Ascending aorta (tissue), 2 donors: ENCODE measurements at places on chromosomes 11 and 22. TPM values are rescaled to one million over a fixed set of nuclear protein-coding genes. Genes with fewer than 3 reads are reported as not detected.
A peak's percentile ranks its signal among the peaks of the same experiment; 100 is the strongest.

DNA sequence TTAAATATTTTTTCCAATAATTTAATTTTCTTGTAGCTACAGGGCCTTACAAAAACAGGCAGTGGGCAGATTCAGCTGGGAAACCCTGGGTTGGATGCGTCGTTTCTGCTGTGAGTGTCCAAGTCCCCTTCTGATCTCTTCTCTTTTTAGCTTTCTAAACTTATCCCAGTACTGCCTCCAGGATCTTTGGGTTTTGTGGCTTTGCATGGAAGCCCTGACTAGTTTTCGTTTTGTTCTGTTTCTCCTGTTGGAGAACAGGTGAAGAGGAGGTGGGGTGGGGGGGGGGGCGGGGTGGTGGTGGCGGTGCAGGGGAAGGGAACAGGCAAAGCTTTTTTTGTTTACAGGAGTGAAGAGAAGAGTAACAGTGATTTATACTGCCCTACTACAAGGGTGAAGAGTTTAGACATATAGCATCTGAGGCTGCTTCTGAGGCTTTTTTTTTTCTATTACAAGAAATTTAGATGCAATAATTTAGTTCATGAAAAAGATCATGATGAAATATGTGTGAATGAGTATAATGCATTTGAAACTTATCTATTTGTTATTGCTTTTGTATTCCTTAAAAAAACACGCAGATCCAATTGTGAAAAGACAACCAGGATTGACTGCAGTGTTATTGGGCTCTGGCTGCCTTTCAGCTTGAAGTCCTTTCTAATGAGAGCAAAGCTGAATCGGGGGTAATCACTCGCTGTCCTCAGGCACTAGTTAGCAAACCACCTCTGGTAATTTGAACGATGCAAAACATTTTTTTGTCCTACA lies 142.9 kb downstream of the NCAM1 start:
- no peaks in the 10 kb centered on the region for H3K36me3 ChIP-seq
- H3K27me3 ChIP-seq, result no peaks in the 10 kb centered on the region
- DNase-seq, result no peak
- H3K27ac ChIP-seq, result no peak overlapping the region
- no peaks in the 10 kb centered on the region for H3K4me1 ChIP-seq

GRCh38 chr11:2991452-2992233 lies 486 bp downstream of the NAP1L4 start:
- peak overlapping the region; percentile 71 for H3K27ac ChIP-seq
- DNase-seq, result peak; percentile 74
- H3K27me3 ChIP-seq, result no peaks in the 10 kb centered on the region
- H3K36me3 ChIP-seq, result no peaks in the 10 kb centered on the region

GRCh38 chr11:120579611-120580031 lies 68.1 kb downstream of the GRIK4 start:
- no peaks in the 10 kb centered on the region for H3K4me1 ChIP-seq
- no peak overlapping the region for H3K4me3 ChIP-seq
- H3K27ac ChIP-seq, result no peak overlapping the region
- H3K27me3 ChIP-seq, result no peaks in the 10 kb centered on the region
- no peaks in the 10 kb centered on the region for H3K36me3 ChIP-seq

SAA1 gene
- 70.4 TPM for total RNA-seq

DNA sequence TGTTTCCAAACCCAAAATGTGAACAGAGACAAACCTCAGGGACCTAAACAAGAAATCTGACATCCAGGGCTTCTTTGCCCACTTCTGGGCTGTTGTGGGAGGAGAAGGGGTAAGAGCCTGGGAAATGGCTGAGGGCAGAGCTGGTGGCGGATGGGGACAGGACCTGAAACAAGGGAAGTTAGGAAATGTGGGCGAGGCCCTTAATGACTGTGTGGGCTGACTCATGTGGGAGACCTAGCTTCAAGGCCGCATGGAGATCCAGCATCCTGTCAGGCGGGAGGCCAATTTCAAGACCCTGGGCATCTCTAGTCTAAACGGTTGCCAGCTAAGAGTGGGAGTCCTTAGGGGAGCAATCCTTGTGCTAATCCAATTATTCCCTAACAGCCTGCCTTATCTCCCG lies 2.1 kb upstream of the OAF start:
- no peak overlapping the region for H3K4me3 ChIP-seq
- H3K36me3 ChIP-seq, result no peaks in the 10 kb centered on the region
- no peak overlapping the region for H3K27ac ChIP-seq
- no peaks in the 10 kb centered on the region for H3K27me3 ChIP-seq
- DNase-seq, result peak; percentile 74
- peaks cover 6% of the 10 kb centered on the region for H3K4me1 ChIP-seq

DNA sequence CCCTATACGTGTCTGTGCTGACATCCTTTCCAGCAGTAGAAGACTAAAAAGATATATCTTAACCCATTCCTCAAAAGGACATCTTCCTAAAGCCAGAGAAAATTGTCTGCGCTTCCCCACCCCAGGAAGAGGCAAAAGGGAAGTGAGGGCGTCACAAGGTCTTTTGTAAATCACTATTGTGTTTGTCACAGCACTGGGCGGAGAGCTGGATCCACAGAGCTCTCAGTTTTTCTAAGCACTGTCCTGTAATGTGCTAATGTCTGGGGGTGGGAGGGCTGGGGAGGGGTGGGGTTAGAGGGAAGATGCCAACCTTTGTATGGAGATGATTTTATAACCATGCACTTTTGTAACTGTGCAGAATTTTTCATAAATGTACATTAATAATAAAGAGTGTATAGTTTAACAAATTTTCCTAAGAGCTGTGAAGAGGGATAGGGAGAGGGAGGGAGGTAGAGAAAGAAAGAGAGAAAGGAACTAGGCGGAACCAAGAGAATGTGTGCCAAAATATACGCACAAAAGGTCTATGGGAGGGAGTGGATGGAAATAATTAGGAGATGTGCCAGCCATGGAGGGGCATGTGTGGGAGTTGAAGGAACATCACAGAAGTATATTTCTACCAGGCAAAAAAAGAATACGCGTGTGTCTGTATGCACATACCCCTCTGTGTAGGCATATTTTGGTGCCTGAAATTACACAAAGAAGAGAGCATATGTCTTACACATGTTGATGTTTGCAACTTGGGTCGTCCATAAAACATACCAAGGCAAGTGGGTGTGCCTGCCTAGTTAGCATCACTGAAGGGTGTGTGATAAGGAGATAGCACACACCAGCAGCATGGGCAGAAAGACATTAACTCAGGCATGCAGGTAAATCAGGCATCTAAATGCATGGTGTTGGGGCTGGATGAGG lies 9.8 kb downstream of the LRRC55 start:
- no peaks in the 10 kb centered on the region for H3K27me3 ChIP-seq
- H3K27ac ChIP-seq, result no peak overlapping the region
- DNase-seq, result no peak
- no peaks in the 10 kb centered on the region for H3K36me3 ChIP-seq
- no peak overlapping the region for H3K4me3 ChIP-seq
- no peaks in the 10 kb centered on the region for H3K4me1 ChIP-seq

APOL5 gene
- total RNA-seq, result not detected

TREH gene
- not detected for total RNA-seq

DCUN1D5 gene
- 337 TPM for total RNA-seq

DNA sequence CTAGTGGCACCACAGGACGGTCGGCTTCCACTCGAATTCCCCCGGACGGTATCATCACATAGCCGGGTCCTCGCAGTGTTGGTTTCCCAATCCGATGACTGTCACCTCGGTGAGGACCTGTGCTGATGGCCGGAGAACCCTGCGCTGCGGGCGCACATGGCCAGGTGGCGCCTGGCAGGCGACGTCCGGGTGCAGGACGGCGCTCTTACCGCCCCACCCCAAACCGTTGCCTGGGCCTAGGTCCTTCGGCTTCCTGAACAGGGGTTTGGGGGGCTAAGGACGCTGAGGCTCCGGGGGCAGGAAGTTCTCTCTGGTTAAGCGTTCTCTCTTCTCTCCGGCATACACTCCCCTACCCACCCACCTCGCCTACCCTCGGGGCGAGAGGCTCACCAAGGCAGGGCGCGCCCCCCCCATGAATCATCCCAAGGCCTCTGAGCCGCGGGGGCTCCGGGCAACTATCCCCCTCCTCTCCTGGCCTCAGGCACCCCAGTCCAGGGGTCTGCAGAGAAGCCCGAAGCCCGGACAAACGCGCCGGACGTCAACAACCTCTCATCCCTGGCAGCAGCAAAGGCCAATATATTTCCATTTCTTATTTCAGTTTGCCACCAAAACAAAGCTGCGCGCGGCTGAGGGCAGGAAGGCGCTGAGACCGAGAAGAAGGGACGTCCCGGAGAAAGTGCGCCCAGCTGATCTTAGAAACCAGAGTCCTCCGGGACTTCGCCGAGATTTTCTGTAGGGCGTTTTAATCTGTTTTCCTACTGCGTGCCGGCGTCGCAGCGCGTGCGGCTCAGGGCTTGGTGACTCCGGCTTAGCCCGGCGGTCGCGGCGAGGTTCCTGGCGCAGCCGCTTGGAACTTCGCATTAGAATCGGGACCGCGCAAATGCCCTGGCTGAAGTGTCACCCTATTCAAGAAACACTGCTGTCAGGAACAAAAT lies 5.6 kb downstream of the ALX4 start:
- peaks cover 27% of the 10 kb centered on the region for H3K27me3 ChIP-seq
- no peak overlapping the region for H3K27ac ChIP-seq
- peaks cover 18% of the 10 kb centered on the region for H3K4me1 ChIP-seq
- H3K36me3 ChIP-seq, result no peaks in the 10 kb centered on the region

GRCh38 chr22:25666308-25666707 lies 75.7 kb upstream of the MYO18B start:
- no peaks in the 10 kb centered on the region for H3K27me3 ChIP-seq
- no peak overlapping the region for H3K4me3 ChIP-seq
- H3K4me1 ChIP-seq, result no peaks in the 10 kb centered on the region
- no peak for DNase-seq
- no peak overlapping the region for H3K27ac ChIP-seq

GRCh38 chr11:134025082-134025429 lies 43.8 kb upstream of the JAM3 start:
- H3K27me3 ChIP-seq, result no peaks in the 10 kb centered on the region
- no peaks in the 10 kb centered on the region for H3K4me1 ChIP-seq
- no peak for DNase-seq

GRCh38 chr11:79396674-79397073 lies 44.2 kb downstream of the TENM4 start:
- H3K36me3 ChIP-seq, result no peaks in the 10 kb centered on the region
- no peak for DNase-seq
- no peaks in the 10 kb centered on the region for H3K27me3 ChIP-seq
- H3K4me3 ChIP-seq, result no peak overlapping the region
- H3K27ac ChIP-seq, result no peak overlapping the region

DNA sequence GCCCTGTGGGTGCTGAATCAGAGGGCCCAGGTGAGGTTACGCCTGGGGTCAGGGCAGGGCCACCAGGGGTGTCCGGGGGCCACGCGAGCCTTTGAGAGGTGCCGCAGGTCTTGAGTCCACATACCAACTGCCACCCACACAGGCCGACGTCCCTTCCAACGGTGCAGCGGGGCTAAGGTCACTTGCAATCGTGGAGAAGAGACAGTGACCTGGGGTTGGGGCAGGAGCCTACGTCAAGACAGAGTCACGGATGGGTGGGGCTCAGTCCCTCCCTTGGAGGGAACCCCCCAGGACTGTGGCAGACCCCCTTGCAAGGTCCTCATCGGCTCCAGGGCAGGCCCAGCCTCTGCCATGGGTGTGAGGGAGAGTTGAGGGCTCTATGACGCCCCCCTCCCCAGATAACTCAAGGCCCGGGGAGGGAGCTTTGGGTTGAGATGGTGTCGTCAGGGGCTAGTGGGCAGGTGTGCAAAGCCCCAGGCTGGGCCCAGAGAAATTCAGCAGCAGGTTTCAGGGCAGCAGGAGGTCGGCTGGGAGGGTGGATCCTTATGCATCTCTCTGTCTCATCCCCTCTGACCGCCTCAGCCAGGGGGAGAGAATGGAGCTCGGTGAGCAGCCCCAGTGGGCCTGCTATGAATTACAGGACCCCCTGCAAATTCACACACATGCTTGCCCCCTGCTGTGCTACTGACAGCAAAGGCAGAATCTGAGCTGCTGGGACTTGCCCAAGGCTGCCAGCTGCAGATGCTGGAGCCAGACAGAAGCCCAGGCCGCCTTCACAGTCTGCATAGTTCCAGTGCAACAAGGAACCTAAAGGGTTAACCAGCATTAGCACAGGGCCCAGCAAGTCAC lies 60.0 kb downstream of the MYEOV start:
- H3K4me1 ChIP-seq, result peaks cover 2% of the 10 kb centered on the region
- no peaks in the 10 kb centered on the region for H3K36me3 ChIP-seq
- no peaks in the 10 kb centered on the region for H3K27me3 ChIP-seq
- no peak for DNase-seq
- H3K27ac ChIP-seq, result no peak overlapping the region
- H3K4me3 ChIP-seq, result no peak overlapping the region

- no peaks in the 10 kb centered on the region for H3K27me3 ChIP-seq
- H3K4me3 ChIP-seq, result no peak overlapping the region
- peak overlapping the region; percentile 68 for H3K27ac ChIP-seq
Measured at GRCh38 chr11:9138612-9139579, 47.5 kb upstream of the SCUBE2 start.

DBX1 gene
- not detected for total RNA-seq

GRCh38 chr11:88535916-88536547 lies 198.5 kb upstream of the CTSC start:
- H3K36me3 ChIP-seq, result no peaks in the 10 kb centered on the region
- H3K27me3 ChIP-seq, result no peaks in the 10 kb centered on the region
- H3K27ac ChIP-seq, result no peak overlapping the region
- H3K4me3 ChIP-seq, result no peak overlapping the region

BATF2 gene
- 0.21 TPM for total RNA-seq

- no peaks in the 10 kb centered on the region for H3K4me1 ChIP-seq
- H3K36me3 ChIP-seq, result no peaks in the 10 kb centered on the region
- DNase-seq, result no peak
- H3K27me3 ChIP-seq, result no peaks in the 10 kb centered on the region
- no peak overlapping the region for H3K4me3 ChIP-seq
Measured at GRCh38 chr11:66936311-66936711, 21.9 kb downstream of the PC start.

DNA sequence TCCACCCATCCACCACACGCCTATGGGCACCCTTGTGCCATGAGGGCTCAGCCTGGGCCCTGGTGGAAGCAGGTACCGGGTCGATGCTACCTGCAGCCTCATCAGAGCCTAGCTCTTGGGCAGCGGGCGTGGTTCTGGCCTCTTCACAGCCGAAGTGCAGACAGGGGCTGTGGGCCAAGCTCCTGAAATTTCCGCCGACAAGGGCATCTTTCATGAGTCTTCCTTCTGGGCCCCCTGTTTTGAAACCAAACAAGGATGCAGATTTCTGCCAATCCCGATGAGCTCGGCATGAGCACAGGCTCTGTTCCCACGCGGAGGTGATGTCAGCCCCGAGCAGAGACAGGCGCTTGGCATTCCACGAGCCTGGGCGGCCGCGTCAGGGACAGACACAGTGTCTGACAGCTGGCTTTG lies 22.6 kb upstream of the MGAT3 start:
- DNase-seq, result no peak
- H3K27ac ChIP-seq, result peak overlapping the region; percentile 30
- peaks cover 12% of the 10 kb centered on the region for H3K4me1 ChIP-seq
- peaks cover 6% of the 10 kb centered on the region for H3K36me3 ChIP-seq

DNA sequence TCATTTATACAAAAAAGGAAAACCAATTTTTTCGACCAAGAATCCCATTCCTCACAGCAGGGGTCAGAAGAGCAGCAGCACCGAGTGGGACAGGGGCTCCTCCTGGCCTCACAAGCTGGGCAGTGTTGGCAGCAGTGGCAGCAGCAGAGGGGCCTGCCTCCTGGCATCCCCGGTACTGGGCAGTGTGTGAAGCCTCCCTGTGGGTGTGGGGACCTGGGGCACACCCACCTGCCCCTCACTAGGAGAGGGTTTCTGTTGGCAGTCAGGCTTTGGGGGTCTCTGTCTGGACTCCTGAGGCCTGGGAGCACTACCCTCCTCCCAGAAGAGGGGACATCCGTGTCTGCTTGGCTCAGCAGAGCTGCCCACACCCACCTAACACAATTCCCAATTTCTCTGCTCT lies 67.8 kb downstream of the NECTIN1 start:
- H3K4me1 ChIP-seq, result no peaks in the 10 kb centered on the region
- no peaks in the 10 kb centered on the region for H3K36me3 ChIP-seq
- no peaks in the 10 kb centered on the region for H3K27me3 ChIP-seq
- H3K4me3 ChIP-seq, result no peak overlapping the region

TSPAN32 gene
- total RNA-seq, result 1.9 TPM
